ENCODE measurements at places on chromosomes 12 and 14. TPM values are rescaled to one million over a fixed set of nuclear protein-coding genes. Genes with fewer than 3 reads are reported as not detected.

TOGARAM1 gene
- total RNA-seq = 41.9 TPM

PTPN6 gene
- total RNA-seq = 101 TPM

PAPLN gene
- total RNA-seq = 14.9 TPM

PTPRB gene
- 77.5 TPM for total RNA-seq

AKAP6 gene
- 27.7 TPM for total RNA-seq

- no peak for DNase-seq
These were observed 17.7 kb downstream of the SMIM41 start for GRCh38 chr12:52097045-52097666.

DNA sequence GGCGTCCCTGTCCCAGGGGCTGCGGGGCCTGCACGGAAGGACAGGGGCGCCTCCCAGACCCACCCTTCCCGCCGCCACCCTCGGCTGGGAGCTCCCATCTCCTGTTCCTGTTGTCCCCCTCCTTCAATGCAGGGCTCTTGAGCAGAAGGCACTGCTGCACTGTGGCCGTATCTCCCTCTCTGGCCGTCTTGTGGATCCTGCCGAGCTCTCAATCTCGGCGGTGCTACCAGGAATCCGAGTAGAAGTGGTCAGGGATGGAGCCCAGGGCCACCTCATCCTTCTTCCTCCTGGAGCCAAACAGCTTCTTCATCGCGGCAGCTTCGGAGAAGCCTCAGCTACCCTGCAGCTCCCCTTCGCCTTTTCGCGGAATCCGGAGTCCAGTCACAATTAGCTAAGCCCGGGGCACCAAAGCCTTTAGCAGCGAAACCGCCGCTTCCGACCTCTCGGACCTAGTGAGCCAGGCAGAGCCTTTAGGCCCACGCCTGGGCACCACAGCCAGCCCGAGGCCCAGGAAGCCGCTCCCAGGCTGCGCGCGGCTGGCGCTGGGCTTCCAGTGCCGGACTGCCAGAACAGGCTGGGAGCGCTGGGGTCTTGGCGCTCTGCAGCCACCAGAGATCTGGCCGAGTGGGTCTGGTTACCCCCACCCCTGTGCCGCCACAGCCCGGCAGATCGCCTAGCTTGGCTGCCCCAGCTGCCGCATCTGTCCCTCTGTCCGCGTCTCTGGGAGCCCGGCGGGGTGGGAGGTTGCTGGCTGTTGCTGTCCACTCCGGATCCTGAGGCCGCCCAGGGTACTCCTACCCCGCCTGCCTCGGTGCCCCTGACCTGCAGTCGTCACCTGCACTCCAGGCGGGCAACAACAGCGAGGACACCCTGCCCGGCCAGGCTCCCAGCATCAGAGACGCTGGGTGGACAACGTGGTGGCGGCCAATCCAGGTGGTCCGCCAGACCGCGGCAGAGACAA, 69.1 kb downstream of the ASCL4 start:
- no peak for DNase-seq

DNA sequence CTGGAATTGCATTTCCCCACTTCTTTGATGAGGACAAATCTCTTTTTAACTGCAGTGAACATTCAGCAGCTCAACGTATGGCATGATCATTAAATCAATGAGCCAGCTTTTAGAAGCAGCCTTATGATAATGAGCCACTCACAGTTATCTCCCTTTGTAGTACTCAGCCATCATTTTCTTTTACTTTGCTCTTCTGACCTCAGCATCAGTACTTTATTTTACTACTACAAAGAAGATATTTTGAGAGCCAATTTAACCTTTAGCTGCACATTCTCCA, 250.0 kb upstream of the CLEC14A start:
- no peak for DNase-seq

- DNase-seq = peak; percentile 64
These were observed 60.0 kb downstream of the EML1 start for GRCh38 chr14:99853206-99853605.

DNA sequence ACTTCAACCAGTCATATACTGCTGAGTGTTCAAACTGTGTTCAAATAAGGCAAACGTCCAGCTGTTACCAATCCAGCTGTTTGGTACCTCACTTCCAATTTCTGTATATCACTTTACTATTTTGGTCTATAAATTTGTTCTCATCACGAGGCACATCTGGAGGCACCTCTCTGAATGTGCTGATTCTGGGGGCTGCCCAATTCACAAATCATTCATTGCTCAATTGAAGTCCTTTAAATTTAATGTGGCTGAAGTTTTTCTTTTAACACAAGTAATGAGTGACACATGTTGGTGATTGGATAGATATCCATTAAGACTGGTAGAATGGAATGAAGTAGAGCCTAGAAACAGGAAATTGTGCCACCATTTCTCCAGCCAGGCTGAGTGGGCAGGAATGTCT, 617.0 kb upstream of the TMEM132C start:
- DNase-seq = no peak

DNA sequence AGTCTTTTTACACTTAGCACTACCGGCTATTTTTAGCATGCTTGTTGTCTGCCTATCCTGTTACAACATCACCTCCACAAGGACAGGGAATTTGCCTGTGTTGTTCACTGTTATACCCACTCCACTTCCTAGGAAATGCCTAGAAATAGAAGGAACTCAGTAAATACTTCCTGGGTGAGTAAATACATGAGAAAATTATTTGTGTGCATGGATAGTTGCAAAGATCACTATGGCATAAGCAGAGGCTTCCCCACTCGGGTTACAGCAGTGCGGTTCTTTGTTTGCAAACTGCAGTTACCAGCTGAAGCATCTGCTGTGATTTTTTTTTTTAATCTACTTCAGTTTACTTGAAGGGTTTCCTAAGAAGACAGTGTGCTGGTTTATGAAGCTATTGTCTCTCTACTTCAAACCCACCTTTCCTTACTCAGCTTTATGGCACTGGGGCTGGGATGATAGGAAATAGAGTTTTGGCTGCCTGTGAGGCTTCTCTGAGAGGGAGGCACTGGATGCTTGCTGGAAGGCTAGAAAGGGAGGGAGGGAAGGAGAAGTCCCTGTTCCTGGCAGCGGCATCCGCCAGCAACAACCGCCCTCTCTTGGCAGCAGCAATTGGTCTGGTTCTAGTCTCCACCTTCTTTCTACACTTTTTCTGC, 29.0 kb downstream of the PDE6H start:
- DNase-seq = no peak

GRCh38 chr12:124609041-124609989, 41.9 kb upstream of the NCOR2 start:
- DNase-seq = peak; percentile 92

DNA sequence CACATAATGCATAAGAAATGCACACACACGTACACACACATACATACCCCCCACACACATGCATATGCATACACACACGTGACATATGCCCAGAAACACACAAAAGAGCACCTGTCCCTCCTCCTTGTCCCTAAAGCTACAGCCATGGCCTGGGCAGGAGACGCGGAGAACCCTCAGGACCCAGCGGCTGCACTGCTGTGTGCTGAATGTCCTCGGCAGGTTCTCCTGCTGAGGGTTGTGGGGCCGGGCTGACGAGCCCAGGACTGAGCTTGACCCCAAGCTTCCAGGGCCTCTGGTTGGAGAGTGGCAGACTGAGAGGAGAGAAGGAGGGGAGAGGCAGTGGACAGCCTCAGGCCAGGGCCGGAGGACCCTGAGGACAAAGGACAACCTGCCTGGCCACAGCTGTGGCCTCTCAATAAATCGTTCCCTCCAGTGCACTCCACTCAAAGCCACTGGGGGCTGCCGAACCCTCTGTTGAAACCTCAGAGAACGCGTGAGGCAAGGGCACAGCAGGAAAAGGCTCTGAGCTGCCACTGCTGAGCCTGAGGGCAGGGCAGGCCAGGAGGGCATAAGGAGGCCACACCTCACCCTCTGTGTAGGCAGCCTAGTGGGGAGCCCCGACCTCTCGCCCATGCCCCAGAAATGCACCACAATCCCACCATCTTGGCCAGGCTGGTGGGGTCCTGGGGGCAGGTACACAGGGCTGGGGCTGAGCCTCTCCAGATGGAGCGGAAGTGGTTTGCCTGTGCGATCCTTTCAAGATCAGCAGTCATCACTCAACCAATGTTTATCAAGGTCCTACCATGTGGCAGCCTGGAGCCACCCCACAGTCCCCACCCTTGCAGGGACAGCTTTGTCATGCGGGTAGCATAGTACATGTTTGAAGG, 3.1 kb downstream of the CACNA2D4 start:
- no peak for DNase-seq
